T1000 (cell line): ENCODE measurements at places on chromosomes 2 and 18.

DNA sequence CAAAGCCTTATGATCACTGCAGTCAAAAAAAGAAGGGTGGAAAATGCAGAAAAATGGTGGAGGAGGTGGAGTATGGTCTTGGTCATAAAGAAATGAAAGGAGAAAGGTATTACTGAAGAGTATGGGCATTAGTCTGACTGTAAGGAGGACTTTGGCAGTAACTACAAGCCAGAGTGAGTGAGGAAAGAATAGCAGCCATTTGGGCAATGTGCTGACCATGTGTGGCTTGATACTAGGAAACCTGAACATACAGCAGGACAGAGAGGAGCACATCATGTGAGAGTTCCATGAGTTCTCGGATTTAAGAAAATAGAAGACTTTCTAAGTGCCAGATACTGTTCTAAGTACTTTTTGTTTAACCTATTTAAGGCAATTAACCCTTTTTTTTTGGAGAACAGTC is 8.5 kb downstream of the DTNA start:
- no peak for DNase-seq

DNA sequence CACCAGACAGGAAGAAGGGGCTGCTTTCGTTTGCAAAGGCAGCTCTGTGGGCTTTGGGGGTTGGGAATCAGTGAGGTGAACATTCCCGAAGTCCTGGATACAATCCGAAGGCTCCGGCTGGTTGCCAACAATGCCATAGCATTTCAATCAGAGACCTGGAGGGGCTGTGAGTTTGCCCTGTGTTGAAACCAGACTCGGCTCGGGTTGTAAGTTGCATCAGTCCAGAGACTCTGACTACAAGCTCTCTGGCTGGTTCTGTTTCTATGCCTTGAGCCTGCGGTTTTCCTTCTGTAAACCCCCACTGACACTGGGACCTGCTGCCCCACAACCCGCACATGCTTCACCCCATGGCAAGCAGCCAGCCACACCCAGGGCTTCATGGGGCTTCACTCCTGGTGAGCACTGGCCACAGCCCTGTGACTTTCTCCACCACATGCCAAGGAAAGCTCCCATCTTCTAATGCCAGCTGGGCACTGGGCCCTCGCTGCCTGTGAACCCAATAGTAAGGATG is 85.7 kb upstream of the ODC1 start:
- no peak for DNase-seq

DNA sequence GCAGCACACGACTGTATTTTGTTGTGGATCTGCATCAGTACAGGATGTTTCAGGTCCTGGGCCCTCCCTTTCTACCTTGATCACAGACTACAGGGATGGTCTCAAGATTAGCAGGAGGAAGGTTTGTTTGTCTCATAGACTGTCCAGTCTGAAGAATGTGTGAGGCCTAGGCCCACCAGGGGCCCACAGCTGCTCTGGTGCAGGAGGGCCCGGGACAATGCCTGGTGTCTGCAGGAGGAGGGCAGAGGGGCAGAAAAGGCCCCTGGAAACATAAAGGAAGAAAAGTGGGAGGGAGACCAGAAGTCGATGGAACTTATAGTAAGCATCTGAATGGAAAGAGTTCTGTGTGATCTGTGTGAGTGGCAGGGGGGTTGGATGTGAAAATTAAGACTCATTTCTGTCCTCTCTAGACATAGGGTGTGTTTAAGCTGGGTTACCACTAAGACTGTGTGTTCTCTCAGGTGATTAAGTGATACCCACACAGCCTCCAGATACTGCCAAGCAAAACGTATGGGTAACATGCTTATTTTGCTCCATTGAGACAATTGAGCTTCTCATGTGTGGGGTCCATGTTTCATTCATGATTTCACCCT is 33.4 kb upstream of the LPIN2 start:
- no peak for DNase-seq

GRCh38 chr2:8615576-8616281 is 66.1 kb upstream of the ID2 start:
- no peak for DNase-seq

DNA sequence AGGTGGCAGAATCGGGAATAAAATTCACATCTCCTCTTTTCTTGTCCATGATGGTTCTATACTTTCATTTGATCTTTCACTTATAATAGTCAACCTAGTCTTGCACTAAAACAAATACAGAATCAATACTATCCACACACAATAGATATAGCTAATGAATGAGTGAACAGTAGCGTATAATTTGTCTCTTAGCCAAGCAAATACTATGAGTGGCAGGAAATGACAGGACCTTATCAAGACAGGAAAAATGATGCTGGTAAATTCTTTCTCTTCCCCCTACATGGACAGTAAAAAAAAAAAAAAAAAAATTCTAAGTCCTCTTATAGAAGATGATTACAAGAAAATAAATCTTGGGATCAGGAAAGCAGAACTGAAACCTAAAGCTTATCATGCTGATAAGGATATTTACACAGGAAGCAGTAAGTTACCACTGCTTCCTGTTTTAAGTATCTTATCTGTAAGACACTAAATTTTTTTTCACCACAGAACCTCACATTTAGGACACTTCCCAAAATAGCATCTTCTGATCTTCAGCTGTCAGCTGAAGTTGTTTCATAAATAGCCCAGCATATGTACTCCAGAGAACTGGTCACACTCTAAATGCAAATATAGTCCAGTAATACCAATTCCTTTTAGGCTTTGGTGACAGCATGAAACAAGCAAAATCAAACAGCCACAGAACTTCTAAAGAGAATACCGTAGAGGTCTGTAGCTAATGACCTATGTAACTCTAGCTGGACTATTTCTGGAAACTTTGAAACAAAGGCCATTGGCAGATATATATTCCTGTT is 27.0 kb downstream of the IRS1 start:
- no peak for DNase-seq

DNA sequence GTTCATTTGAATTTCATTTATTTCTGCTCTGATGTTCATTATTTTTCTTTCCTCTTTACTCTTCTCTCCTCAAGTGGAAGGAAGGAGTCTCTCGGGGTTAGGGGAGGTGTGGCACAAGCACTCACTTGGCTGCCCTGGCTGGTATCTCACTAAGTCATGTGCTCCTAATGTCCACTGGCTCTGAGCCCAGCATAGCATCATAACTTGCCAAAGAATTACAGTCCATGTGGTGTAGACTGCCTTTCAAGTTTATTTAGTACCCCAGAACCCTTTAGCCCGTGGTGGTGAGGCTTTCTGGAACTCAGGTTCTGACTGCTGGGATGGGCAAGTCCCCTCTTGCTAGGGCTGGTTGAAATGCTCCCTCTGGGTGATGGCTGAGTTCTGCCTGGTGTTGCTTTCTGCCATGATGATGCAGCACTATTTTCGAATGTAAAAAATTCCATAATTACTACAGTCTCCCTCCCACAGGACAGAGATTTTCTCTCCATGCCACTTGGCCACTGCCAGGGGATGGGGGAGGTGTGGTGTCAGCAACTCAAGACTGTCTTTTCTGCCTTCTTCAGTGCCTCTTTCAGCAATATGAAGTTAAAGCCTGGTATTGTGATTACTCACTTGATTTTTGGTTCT is 22.2 kb downstream of the SPAG16 start:
- DNase-seq, result peak; percentile 2

- DNase-seq, result no peak
These were observed 47.8 kb upstream of the ST3GAL5 start for GRCh38 chr2:85936421-85937068.

- no peak for DNase-seq
These were observed 142.3 kb downstream of the SOX11 start for GRCh38 chr2:5834501-5834900.

GRCh38 chr18:8787794-8788193 is 82.4 kb downstream of the MTCL1 start:
- no peak for DNase-seq
